ENCODE measurements at places on chromosomes 2 and 18.

DNA sequence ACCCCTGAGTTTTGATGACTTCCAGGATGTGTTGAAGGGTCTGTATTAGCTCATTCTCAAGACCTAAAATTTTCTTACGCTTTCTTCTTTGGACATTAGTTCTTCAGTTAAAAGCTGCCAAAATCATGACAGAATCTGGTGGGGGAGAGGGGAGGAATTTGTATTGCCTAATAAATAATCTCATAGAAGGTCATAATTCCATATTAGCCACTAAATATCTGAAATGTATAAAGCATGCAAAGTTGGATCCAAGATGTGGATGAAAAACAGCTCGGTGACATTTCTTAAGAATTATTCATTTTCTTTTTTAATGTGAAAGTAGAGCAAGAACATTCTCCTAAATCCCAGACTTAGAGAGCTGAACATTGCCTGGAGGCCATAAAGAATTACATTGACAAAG is 120.1 kb downstream of the MMADHC start:
- H3K27me3 ChIP-seq = no peaks in the 10 kb centered on the region

DNA sequence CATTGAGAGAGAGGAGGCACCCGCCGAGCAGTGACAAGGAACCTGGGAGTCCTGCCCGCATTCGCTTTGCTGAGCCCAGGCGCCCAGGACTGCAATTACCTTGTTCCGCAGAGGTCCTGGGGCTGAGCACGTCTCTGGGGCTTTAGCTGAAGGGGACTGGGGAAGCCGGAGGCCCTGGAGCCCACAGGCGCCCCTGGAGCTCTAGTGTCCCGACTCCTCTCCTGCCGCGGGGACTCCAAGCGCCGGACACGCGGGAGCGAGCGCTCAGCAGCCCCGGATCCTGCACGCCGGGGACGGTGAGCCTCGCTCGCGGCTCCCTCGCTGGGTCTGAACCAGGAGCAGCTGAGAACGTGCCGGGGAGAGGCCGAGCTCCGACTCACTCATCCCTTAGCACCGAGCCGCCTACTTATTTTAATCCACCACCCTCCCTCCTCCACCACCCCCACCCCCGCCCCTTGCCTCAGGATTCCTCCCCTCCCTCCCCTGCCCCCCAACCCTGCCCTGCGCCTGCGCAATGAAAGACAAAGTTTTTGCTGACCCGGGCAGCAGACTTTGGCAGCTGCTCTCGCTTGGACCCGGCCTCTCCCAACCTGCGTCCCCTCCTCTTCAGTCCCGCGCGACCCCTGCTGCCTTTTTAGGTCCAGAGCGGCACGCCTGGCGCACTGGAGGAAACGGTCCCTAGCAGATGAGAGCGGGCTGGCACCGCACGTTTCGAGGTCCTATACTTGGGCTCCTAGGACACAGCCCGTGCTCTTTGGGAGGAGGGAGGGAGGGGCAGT is at the start of gene OSR1:
OSR1 (minus strand) TSS at position 382 of the 779 bp plus-strand sequence. CDS start 4,818 bp downstream, outside the sequence.
- DNase-seq = no peak
- peaks cover 59% of the 10 kb centered on the region for H3K4me1 ChIP-seq
- H3K27ac ChIP-seq = no peak within 1 kb of the TSS

- H3K27me3 ChIP-seq = no peaks in the 10 kb centered on the region
- DNase-seq = no peak
- H3K4me3 ChIP-seq = no peak overlapping the region
- H3K4me1 ChIP-seq = no peaks in the 10 kb centered on the region
Measured at GRCh38 chr2:159661286-159661685, 44.9 kb upstream of the BAZ2B start.

- H3K27me3 ChIP-seq = no peaks in the 10 kb centered on the region
- no peaks in the 10 kb centered on the region for H3K4me1 ChIP-seq
- H3K4me3 ChIP-seq = no peak overlapping the region
- DNase-seq = no peak
- H3K27ac ChIP-seq = no peak overlapping the region
Measured at GRCh38 chr2:313991-314390, 26.1 kb upstream of the ALKAL2 start.

DNA sequence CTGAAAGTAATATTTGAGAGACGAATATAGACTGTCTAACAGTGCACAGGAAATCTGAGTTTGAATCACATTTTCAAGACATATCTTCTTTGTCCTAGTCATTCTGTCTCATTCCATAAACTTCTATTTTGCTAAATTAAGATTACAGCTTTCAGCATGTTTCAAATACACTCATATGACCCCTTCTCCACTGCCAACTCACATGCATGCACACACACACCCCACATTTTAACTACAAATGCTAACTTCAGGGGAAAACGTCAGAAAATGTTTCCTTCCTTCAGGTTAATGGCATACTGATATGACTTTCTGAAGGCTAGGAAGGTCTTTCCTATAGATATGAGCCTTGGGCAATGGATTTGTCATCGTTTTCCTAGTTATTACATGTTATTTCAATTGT is 373.7 kb downstream of the RBM43 start:
- DNase-seq = no peak
- no peak overlapping the region for H3K27ac ChIP-seq
- no peak overlapping the region for H3K4me3 ChIP-seq
- H3K27me3 ChIP-seq = no peaks in the 10 kb centered on the region
- H3K4me1 ChIP-seq = no peaks in the 10 kb centered on the region

DNA sequence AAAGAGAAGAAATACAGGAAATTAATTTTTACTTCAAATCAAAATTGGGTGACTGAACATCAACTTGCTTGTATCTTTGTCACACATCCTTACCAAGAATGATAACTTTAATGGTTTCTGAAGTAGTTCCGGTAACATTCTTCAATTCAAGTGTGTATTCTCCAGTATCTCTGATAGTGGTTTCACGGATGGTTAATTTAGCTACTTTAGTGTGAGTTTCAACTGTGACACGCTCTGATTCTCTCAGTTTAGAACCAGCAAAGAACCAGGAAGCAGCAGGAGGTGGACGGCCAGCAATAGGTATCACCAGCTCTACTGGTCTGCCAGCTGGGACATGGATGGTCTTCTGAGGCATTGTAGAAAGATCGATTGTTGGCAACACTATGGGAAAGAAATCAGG is 62.3 kb downstream of the PLEKHA3 start:
- H3K4me1 ChIP-seq = no peaks in the 10 kb centered on the region
- DNase-seq = no peak
- no peak overlapping the region for H3K27ac ChIP-seq
- peaks cover 40% of the 10 kb centered on the region for H3K36me3 ChIP-seq

GRCh38 chr18:58960946-58961722 is 96.5 kb downstream of the ZNF532 start:
- no peaks in the 10 kb centered on the region for H3K36me3 ChIP-seq
- peaks cover 2% of the 10 kb centered on the region for H3K27me3 ChIP-seq
- no peak overlapping the region for H3K4me3 ChIP-seq
- DNase-seq = no peak
- H3K27ac ChIP-seq = no peak overlapping the region

DNA sequence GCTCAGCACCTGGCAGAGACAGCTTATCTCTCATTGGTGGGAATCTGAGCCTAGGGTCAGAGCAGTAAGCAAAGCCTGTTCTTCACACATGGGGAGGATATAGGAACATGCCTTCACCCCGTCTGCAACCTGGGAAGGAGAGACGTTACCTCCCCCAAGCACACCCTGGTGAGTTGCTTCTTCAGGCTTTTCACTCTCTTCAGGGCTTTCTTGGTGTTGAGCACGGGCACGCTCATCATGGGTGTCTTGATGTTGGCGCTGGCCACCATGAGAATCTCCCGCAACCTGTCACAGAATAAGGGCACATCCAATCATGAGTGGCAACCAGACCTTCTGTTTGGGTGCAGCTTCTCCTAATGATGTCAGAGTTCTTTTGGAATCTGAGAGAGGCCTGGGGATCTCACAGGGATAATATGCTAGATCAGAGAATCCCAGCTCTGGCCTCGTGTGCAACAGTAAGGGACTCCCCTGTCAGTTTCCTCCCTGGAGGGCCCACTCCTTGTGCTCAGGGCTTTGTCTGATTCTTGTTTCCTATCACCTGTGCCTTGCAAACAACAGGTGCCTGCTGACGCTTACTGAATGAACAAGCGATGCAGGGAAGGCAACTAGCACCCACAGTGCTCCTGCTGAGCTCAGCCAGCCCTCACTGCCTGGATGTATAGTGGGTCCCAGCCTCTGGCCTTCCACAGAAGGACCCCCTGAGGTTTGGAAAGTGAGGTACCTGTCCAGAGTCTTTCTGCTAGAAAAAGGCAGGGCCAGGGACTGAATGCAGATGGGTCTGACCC is 66.3 kb downstream of the POLR1A start:
- peak overlapping the region; percentile 92 for H3K27ac ChIP-seq
- H3K27me3 ChIP-seq = no peaks in the 10 kb centered on the region
- H3K4me3 ChIP-seq = no peak overlapping the region
- peaks cover 76% of the 10 kb centered on the region for H3K4me1 ChIP-seq
- no peak for DNase-seq

GRCh38 chr18:45156946-45157345 is 458.3 kb upstream of the SLC14A2 start:
- no peak for DNase-seq
- H3K27ac ChIP-seq = no peak overlapping the region
- no peaks in the 10 kb centered on the region for H3K27me3 ChIP-seq
- H3K4me1 ChIP-seq = no peaks in the 10 kb centered on the region
- H3K4me3 ChIP-seq = no peak overlapping the region

DNA sequence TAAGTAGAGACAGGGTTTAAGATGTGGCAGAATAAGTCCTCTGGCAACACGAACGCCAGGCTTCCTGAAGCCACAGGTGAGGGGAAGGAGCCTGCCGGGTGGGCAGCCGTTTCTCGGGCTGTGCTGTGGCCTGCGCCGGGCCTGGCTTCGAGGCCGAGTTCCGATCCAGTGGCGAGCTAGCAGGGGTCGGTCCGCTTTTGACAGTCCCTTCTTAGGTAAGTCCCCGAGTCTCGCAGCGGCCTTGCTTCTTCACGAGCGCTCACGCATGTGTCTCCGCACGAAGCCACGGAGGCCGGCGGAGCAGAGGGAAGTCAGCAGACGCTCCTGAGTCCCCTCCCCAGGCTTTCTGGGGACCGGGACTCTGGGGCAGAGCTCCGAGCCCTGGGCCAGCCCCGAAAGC is 26.0 kb downstream of the SALL3 start:
- no peak for DNase-seq
- H3K36me3 ChIP-seq = no peaks in the 10 kb centered on the region
- no peak overlapping the region for H3K27ac ChIP-seq

- no peak overlapping the region for H3K4me3 ChIP-seq
- H3K36me3 ChIP-seq = peaks cover 43% of the 10 kb centered on the region
- no peak for DNase-seq
Measured at GRCh38 chr2:46950314-46950713, 34.7 kb upstream of the MCFD2 start.

DNA sequence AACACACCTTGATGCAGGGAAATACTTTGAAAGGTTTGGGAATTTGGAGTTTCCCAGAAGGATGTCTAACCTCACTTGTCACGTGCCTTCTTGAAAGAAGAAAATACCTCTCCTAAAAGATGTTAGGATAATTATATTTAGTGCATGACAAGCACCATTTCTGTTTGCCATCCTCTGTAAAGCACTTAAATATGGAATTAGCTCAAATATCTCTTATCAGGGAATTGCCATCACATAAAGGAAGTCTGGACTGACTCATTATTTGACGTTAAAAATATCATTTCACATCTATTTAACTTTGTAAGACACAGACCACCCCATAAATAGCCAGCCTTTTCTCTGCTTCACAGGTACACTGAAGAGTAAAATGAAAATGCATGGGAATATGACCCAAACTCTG is 140.1 kb downstream of the STK39 start:
- no peaks in the 10 kb centered on the region for H3K4me1 ChIP-seq
- H3K4me3 ChIP-seq = no peak overlapping the region
- peaks cover 4% of the 10 kb centered on the region for H3K36me3 ChIP-seq
- DNase-seq = no peak
- H3K27ac ChIP-seq = no peak overlapping the region
- H3K27me3 ChIP-seq = no peaks in the 10 kb centered on the region

GRCh38 chr2:147247749-147248148 is 597.1 kb upstream of the ACVR2A start:
- no peaks in the 10 kb centered on the region for H3K27me3 ChIP-seq
- H3K4me3 ChIP-seq = no peak overlapping the region
- DNase-seq = no peak

- DNase-seq = no peak
- peaks cover 44% of the 10 kb centered on the region for H3K36me3 ChIP-seq
- no peaks in the 10 kb centered on the region for H3K4me1 ChIP-seq
- no peak overlapping the region for H3K4me3 ChIP-seq
- no peak overlapping the region for H3K27ac ChIP-seq
- no peaks in the 10 kb centered on the region for H3K27me3 ChIP-seq
Measured at GRCh38 chr2:43278564-43279220, 52.3 kb upstream of the ZFP36L2 start.

GRCh38 chr2:55236992-55237543 is 4.6 kb downstream of the RPS27A start:
- H3K36me3 ChIP-seq = peaks cover 52% of the 10 kb centered on the region
- no peak overlapping the region for H3K4me3 ChIP-seq
- DNase-seq = no peak

DNA sequence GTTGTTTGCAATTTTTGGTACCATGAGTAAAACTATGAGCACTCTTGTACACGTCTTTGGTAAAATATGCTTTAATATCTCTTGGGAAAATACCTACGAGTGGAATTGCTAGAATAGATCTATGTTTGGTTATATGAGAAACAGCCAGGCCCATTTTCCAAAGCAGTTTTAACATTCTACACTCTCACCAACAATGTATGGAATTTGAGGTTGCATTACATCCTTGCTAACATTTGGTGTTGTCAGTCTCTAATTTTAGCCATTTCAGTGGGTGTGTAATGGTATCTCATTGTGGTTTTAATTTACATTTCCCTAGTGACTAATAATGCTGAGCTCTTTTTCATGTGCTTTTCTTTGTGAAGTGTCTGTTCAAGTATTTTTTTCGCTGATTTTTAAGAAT is 118.9 kb upstream of the TCF4 start:
- H3K27me3 ChIP-seq = no peaks in the 10 kb centered on the region
- H3K27ac ChIP-seq = no peak overlapping the region
- no peaks in the 10 kb centered on the region for H3K36me3 ChIP-seq
- no peaks in the 10 kb centered on the region for H3K4me1 ChIP-seq
- DNase-seq = no peak
- no peak overlapping the region for H3K4me3 ChIP-seq

DNA sequence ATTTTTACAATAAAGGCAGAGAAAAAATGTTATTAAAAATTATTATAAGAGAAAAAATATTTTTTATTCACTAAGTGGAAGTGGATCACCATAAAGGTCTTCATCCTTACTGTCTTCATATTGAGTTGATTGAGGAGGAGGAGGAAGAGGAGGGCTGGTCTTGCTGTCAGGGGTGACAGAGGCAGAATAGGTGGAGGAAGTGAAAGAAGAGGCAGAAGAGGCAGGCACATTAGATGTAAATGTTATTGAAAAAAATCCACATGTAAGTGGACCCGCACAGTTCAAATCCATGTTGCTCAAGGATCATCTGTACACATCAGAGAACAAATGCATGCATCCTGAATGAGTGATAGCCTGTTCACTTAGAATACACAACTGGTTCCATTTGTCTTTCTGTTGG is 6.4 kb upstream of the SPATS2L start:
- no peak overlapping the region for H3K4me3 ChIP-seq
- DNase-seq = no peak
- no peaks in the 10 kb centered on the region for H3K36me3 ChIP-seq
- no peaks in the 10 kb centered on the region for H3K4me1 ChIP-seq
- H3K27me3 ChIP-seq = no peaks in the 10 kb centered on the region

All from CD4-positive, alpha-beta T cell (primary cell).